ENCODE measurements at places on chromosomes 12 and 14.

DNA sequence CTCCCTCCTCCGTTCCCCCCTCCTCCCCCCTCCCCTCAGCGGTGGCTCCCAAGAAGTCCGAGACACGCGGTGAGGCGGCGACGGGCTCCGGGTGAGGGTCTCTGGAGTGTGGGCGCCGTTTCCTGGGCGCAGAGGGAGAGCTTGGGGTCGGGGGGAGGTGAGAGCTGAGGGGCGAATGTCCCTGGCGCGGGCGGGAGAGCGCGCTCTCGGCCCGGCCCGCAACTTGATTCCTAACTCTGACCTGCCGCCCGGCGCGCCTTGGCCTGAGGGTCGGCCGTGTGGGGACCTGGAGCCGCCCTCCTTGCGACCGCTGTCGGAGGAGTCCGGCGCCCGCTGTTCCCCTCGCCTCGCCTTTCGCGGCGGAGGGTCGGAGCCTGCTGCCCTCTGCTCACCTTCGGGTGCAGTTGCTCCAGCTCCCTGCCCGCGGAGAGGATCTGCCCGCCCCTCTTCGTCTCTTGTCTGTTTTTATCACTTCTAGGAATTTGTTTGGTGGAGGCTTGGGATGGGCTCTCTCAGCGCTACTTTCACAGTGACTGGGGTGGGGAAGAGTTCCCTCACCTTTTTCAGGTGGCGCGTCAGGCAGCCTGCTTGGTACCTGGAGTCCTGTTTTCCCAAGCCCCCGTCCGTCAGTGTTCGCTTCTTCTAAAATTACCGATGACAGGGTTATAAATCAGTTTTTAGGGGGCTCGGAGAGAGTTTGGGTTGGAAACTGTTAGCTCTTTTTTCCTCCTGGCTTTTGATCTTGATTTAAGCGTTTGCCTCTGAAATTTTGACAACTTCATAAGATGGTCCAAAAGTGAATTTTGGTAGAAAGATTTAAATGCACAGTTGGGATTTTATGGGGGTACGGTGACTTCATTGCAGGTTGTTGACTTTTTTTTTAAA lies 495 bp downstream of the ADIPOR2 start:
- DNase-seq = no peak

DNA sequence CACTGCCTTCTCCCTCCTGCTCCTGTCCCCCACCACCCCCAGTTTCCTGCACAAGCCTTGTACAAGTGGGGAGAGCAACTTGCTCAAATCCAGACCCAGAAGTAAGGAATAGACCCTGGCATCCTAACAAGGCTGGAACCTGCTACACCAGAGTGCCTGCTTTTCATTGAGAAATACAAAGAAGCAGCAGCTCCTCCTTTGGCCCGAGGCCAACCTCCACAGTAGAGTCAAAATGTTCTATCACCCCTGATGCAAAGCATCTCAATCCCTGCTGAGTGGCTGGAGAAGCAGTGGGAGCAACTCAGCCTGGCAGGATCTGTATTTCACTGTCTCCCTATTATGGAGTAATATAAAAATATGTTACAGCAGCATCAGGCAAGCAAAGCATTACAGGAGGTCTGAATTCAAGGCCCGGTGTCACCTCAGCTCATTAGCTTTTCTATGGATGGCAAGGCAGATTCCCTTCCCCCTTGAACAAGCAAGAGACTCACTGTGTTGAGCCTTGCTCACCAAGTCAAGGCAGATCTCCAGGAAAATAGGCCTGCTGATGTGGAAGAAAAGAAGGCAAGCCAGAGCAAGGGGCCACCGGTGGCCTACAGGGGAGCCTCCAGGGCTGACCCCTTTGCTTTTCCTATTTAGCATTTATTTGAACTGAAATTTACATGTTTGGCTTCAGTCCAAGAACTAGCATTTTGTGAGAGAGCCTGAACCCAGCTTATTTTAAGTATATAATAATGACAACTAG lies 186.3 kb upstream of the EGLN3 start:
- DNase-seq = no peak

DNA sequence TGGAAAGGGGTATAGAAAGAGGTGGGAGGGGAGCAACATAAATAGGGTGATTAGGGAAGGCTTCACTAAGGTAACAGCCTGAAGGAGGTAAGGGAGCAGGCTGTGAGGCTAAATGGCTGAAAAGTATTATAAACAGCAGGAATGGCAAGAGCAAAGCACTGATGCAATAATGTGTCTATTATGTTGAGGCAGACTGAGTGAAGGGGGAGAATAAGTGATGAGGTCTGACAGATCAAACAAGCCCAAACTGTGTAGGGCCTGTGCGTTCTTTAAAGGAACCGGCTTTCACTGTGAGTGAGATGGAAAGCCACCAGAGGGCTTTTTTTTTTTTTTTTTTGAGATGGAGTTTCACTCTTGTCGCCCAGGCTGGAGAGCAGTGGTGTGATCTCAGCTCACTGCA lies 6.7 kb upstream of the VCPKMT start:
- DNase-seq = no peak

DNA sequence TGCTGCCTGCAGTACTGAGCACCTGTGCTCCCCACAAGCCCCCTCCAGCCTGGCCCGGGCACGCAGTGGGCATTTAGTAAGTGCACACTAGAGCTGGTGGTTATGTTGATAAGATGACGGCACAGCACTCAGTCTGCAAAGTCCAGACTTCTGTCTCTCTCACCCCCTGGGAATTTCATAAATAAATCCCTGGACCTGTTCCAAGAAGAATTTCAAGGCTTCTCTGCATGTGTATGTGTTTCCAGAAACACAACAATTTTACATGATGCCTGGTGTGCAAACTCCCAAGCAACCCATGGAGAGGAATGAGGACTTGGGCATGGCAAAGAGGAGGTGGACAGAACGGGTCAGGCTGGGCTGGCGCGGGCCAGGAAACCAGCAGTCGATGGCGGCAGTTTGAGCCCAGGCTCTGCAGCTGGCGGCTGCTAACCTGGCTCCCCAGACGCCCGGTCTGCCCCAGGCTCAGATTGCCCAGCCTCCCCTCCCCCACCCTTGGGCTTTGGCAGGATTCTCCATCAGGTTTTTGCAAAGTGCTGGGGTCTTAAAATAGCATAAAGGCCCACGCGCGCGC lies 10.4 kb upstream of the ACVR1B start:
- DNase-seq = no peak

GRCh38 chr12:27924350-27925135 lies 48.0 kb downstream of the PTHLH start:
- no peak for DNase-seq

GRCh38 chr12:26406391-26406790 lies 211.0 kb downstream of the SSPN start:
- DNase-seq = no peak

GRCh38 chr14:51869411-51870100 lies 9.1 kb downstream of the GNG2 start:
- no peak for DNase-seq

- no peak for DNase-seq
Measured at GRCh38 chr14:95260537-95261361, 59.0 kb downstream of the CLMN start.

GRCh38 chr12:88015825-88016224 lies 13.4 kb downstream of the C12orf50 start:
- no peak for DNase-seq

GRCh38 chr12:96495841-96496545 lies 6.6 kb downstream of the CFAP54 start:
- no peak for DNase-seq

DNA sequence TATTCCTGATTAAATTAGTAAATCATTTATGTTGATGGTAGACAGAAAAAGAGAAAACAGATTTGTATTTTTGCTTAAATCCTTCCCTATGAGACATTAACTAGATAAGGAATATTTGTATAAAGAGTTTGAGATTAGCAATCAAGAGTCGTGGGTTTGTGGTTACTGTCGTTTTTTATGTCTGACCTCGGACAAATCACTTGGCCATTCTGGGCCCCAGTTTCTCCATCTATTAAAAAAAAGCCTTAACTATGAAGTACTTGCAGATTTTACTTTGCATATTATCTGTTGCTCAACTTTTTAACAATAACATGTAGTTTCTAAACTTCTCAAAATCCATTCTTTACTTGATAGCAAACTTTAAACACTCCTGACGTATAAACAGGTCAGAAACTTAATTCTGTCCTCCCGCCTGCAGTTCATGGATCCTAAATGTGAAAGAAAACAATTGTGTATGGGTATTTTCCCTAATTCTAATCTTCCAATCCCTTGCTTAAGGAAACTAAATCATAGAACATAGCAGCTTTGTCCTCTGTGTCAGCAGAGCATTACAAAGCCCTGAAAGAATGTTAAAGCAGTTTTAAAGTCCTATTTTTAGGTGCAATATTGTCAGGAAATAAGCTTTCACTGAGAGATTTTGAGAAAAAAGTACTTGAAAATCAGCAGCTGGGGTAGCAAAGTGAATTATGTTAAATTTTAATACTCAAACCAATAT lies 118.2 kb downstream of the GPR135 start:
- DNase-seq = no peak

- no peak for DNase-seq
Measured at GRCh38 chr12:30687265-30687986, 8.2 kb downstream of the IPO8 start.

GRCh38 chr12:49022558-49023178 lies 4.1 kb upstream of the PRKAG1 start:
- DNase-seq = no peak

GRCh38 chr14:36675581-36675980 lies 13.9 kb downstream of the PAX9 start:
- no peak for DNase-seq

DNA sequence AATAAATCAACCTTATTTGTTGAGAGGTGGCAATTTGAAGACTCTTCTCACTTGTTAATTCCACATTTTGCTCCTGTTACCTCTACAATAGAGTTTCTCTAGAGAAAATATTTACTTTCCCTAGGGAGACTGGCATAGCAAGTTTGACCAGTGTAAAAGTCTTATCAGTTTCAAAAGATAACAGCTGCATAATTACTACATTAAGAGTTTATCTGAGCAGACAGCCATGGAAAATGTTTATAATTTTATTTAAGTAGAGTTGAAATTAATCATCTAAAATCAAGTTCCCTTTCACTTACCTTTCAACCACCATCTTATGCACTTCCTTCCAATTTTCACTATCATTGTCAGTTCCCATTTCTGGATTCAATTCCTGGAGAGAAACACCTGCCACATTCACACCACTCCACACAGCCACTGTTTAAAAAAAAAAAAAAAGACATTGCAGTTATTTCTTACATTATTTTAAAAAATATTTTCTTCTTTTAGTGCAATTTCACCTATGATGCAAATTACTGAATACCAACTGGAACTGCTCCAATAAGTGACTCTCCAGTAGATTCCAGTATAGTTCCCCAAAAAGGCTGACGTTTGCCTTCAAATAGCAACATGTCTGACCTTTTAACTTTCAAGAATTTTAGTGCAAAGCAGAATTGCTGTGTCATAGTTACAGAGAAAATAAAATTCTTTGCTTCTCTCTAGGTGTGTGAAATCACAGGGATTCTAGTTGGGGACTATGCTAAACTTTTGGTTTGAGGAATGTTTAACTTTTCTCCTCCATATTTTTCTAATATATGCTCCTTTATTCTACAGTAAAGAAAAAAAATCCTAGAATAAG lies 19.4 kb downstream of the LDHB start:
- no peak for DNase-seq

DNA sequence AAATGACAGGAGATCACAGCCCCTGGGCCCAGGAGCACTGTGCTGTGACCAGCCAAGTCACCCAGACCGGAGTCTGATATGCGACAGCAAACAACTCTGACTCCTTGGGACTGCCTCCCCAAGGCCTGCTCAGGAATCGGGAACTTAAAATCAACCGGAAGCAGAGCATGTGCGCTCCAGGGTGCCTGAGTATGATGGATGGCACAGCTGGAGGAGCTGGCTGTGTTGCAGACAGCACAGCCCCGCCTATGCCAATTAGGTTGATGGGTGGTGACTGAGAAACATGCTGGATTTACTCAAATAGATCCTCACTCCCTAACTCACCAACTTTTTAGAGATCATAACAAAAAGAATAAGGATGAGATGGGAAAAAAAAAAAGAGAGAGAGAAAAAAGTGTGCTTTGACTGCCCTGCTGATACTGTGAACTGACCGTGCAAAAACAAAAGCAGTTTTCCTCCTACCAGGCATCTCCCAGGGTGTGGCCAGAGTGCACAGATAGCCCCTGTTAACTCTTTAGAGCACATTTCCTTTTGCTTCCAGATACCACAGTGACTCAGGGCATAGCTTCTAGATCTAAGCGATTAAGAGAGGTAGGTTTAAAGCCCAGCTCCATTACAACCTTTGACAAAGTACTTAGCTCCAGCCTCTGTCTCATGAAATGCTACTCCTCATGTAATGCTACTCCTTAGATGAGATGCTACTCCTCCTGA lies 27.4 kb upstream of the STON2 start:
- DNase-seq = no peak

DNA sequence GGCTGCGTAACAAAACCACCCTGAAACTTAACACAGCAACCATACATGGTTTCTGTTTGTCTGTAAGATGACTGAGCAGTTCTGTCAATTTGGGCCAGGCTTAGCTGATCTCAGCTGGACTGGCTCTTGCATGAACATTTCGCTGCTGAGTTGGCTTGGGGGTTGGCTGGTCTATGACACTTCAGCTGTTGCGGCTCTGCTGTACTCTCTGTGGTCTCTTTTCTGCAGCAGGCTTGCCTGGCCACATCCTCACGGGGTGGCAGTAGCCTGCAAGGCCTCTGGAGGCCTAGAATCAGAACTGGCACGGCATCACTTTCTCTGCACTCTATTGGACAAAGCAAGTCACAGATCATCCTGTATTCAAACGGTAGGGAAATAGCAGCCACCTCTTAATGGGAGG lies 216.2 kb downstream of the BCL11B start:
- DNase-seq = no peak

- peak; percentile 67 for DNase-seq
Measured at GRCh38 chr12:106049105-106049504, 89.6 kb downstream of the NUAK1 start.

DNA sequence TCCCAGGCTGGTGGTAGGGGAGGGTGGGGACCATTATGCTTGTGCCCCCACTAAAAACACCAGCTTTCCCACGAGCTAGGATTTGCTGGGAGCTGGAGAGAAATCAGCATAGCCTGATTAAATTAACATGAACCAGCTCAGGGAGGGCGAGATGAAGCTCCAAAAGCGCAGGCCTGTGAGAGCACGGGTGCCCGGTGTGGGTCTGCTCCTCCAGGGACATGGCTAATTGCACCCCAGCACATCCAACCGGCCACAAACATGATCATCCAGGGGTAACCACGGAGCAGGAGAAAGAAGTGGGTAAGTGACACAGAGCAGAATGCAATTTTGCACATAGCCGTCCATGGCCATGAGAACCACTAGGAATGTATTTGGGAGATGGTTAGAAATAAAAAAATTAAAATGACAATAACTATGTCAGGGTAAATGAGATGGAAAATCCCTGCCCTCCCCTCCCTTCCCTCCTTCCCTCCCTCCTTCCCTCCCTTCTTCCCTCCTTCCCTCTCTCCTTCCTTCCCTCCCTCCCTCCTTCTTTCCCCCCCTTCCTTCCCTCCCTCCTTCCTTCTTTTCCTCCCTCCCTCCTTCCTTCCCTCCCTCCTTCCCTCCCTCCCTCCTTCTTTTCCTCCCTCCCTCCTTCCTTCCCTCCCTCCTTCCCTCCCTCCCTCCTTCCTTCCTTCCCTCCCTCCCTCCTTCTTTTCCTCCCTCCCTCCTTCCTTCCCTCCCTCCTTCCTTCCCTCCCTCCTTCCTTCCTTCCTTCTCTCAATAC lies 26.9 kb downstream of the CLMN start:
- no peak for DNase-seq

Data from WERI-Rb-1 (cell line).